ENCODE measurements at places on chromosomes 2 and 18.

DNA sequence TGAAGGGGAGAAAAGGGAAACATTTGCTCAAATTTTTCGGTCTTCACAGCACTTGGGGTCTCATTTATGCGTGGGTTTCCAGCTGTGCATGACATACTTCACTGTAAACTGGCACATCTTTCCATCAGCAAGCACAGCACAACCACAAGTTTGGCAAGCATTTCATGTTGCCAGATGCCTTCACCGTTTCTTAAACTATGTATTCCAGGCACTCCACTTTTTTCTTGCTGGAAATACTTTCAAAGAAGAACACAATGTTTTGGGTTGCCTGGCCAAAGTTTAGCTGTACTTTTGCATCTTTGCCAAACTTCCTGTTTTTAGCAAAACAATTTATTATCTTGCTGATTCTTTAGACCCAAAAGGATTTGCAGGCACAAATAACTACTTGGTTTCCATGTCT, 194.6 kb upstream of the MEIS1 start:
- H3K27ac ChIP-seq, result no peak overlapping the region
- no peaks in the 10 kb centered on the region for H3K36me3 ChIP-seq
- no peaks in the 10 kb centered on the region for H3K27me3 ChIP-seq
- no peak overlapping the region for H3K4me3 ChIP-seq
- H3K4me1 ChIP-seq, result no peaks in the 10 kb centered on the region

GRCh38 chr2:63530704-63531279, 57.5 kb downstream of the WDPCP start:
- H3K4me1 ChIP-seq, result no peaks in the 10 kb centered on the region
- H3K27me3 ChIP-seq, result no peaks in the 10 kb centered on the region
- no peak overlapping the region for H3K4me3 ChIP-seq
- no peaks in the 10 kb centered on the region for H3K36me3 ChIP-seq
- no peak for DNase-seq

GRCh38 chr18:54616220-54616848, 25.3 kb downstream of the DYNAP start:
- no peak overlapping the region for H3K4me3 ChIP-seq
- no peaks in the 10 kb centered on the region for H3K4me1 ChIP-seq

- no peaks in the 10 kb centered on the region for H3K27me3 ChIP-seq
- H3K4me1 ChIP-seq, result no peaks in the 10 kb centered on the region
- no peaks in the 10 kb centered on the region for H3K36me3 ChIP-seq
- DNase-seq, result no peak
- H3K27ac ChIP-seq, result no peak overlapping the region
- H3K4me3 ChIP-seq, result no peak overlapping the region
These were observed 9.4 kb downstream of the GPD2 start for GRCh38 chr2:156445296-156446220.

- peaks cover 6% of the 10 kb centered on the region for H3K4me1 ChIP-seq
- H3K36me3 ChIP-seq, result no peaks in the 10 kb centered on the region
- no peak overlapping the region for H3K27ac ChIP-seq
These were observed 12.7 kb upstream of the SELENOI start for GRCh38 chr2:26333293-26333692.

- no peaks in the 10 kb centered on the region for H3K4me1 ChIP-seq
- no peaks in the 10 kb centered on the region for H3K27me3 ChIP-seq
- H3K4me3 ChIP-seq, result no peak overlapping the region
- no peaks in the 10 kb centered on the region for H3K36me3 ChIP-seq
- H3K27ac ChIP-seq, result no peak overlapping the region
- DNase-seq, result no peak
These were observed 179.1 kb upstream of the SH3BP4 start for GRCh38 chr2:234772733-234773060.

- H3K27me3 ChIP-seq, result no peaks in the 10 kb centered on the region
- H3K36me3 ChIP-seq, result no peaks in the 10 kb centered on the region
- H3K27ac ChIP-seq, result no peak overlapping the region
- H3K4me1 ChIP-seq, result no peaks in the 10 kb centered on the region
These were observed 386.5 kb downstream of the DLGAP1 start for GRCh38 chr18:4068552-4069158.

GRCh38 chr2:105593221-105593967, 151.3 kb upstream of the NCK2 start:
- H3K4me1 ChIP-seq, result peaks cover 6% of the 10 kb centered on the region
- no peaks in the 10 kb centered on the region for H3K27me3 ChIP-seq
- no peak overlapping the region for H3K27ac ChIP-seq
- DNase-seq, result no peak
- no peak overlapping the region for H3K4me3 ChIP-seq

- no peak overlapping the region for H3K27ac ChIP-seq
- no peak for DNase-seq
- no peaks in the 10 kb centered on the region for H3K4me1 ChIP-seq
- H3K4me3 ChIP-seq, result no peak overlapping the region
- H3K36me3 ChIP-seq, result no peaks in the 10 kb centered on the region
These were observed 83.7 kb upstream of the SPATS2L start for GRCh38 chr2:200222791-200223190.

GRCh38 chr2:208609166-208609804, 202.7 kb downstream of the PTH2R start:
- H3K4me3 ChIP-seq, result no peak overlapping the region
- no peaks in the 10 kb centered on the region for H3K4me1 ChIP-seq
- DNase-seq, result no peak
- H3K36me3 ChIP-seq, result no peaks in the 10 kb centered on the region
- H3K27ac ChIP-seq, result no peak overlapping the region

- no peaks in the 10 kb centered on the region for H3K36me3 ChIP-seq
- DNase-seq, result no peak
- no peaks in the 10 kb centered on the region for H3K4me1 ChIP-seq
- no peak overlapping the region for H3K27ac ChIP-seq
These were observed 133.5 kb downstream of the TMEM182 start for GRCh38 chr2:102895376-102895775.

- H3K36me3 ChIP-seq, result no peaks in the 10 kb centered on the region
- H3K27ac ChIP-seq, result no peak overlapping the region
- DNase-seq, result no peak
- no peaks in the 10 kb centered on the region for H3K4me1 ChIP-seq
- no peaks in the 10 kb centered on the region for H3K27me3 ChIP-seq
These were observed 402.8 kb downstream of the TXNL1 start for GRCh38 chr18:56235481-56236013.

GRCh38 chr18:60599267-60599666, 226.7 kb upstream of the MC4R start:
- DNase-seq, result no peak
- no peaks in the 10 kb centered on the region for H3K4me1 ChIP-seq
- no peaks in the 10 kb centered on the region for H3K36me3 ChIP-seq
- H3K27me3 ChIP-seq, result no peaks in the 10 kb centered on the region
- H3K4me3 ChIP-seq, result no peak overlapping the region

- no peak overlapping the region for H3K4me3 ChIP-seq
- H3K27ac ChIP-seq, result no peak overlapping the region
- no peaks in the 10 kb centered on the region for H3K36me3 ChIP-seq
These were observed 165.5 kb upstream of the SALL3 start for GRCh38 chr18:78813936-78814710.

DNA sequence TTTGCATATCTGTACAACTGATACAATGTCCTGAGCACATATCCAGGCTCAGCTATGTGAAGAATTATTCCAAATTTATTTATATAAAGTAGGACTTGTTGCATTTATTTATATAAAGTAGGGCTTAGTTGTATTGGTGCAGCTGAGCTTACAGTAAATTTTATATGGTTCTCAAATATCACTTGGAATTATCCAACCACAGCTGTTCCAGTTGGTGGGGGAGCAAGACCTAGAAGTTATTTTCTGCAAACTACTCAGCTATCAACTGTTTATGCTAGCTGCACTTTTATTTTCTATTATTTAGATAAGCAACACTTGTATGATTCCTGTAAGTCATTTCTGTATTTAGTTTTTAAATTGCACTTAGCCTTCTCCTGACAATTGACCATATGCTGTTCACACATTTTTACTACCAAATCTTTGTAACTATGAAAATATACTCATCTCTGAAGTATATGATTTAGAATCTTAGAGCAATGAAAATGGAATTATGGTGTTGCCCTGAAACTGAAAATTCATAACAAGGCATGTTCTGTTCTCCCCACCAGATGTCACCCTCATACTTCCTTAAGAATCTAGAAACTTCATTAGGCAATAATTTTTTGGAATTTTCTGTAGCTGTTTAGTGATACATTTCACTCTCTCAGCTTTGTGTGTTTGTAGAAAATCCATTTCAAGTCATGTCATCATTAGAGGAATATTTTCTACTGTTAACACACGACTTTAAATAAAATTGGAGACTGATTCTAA, 157.0 kb upstream of the CBLN2 start:
- DNase-seq, result no peak
- no peak overlapping the region for H3K4me3 ChIP-seq
- H3K27ac ChIP-seq, result no peak overlapping the region
- H3K36me3 ChIP-seq, result no peaks in the 10 kb centered on the region
- no peaks in the 10 kb centered on the region for H3K4me1 ChIP-seq

DNA sequence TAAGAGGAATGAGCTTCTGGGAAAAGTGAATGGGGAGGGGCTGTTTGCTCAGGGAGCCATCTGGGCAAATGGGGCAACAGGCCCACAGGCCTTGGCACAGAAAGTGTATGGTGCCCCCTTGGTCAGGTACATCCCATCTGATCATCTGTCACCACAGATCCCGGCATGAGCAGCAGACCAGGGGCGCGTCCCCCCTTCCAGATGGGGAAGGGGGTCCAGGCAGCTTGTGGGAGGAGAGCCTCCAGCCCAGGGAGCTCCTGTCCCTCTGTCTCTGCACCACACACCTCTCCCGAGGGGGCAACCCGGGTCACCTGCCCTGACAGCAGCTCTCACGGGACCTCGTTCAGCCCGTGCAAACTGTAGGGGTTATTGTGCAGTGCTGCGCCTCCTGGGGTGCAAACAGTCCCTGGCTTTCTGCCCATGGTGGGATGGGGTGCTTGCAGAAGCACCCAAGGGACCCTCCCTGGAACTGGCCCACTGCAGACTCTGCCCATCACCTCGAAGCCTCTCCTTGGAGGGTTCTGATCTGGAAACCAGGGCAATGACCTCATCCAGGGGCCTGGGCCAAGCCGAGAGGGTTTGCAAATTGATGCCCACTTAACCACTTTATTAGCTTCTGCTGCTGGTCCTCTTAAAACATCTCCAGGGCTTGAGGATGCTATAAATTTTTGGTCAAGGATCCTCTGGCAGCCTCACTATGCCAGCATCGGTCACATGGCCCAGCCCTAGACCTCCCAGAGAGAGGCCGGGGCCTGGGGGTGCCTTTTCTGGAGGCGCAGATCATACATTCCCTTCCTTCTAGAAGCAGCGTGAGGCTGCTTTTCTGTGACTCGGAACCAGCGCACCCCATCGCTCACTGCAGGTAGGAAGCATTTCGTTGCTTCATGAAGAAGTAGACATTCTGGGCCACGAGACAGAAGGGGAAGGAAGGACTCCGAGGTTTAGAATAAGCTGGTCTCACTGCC, 7.6 kb upstream of the BOK start:
- no peaks in the 10 kb centered on the region for H3K36me3 ChIP-seq

DNA sequence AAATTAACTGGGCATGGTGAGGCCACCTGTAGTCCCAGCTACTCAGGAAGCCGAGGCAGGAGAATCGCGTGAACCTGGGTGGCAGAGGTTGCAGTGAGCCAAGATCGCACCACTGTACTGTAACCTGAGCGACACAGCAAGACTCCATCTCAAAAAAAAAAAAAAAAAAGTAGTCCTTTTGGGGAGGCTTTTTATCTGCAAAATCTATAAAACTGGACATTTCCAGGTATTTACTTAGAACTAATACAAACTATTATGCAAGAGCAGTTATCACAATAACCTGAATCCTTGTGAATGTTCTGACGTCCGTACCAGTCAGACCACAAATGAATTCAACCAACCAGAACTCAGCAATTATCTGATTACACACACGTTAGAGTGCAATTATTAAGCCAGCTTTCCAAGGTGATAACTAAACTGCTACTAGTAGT, 8.8 kb upstream of the RAPH1 start:
- no peaks in the 10 kb centered on the region for H3K4me1 ChIP-seq
- DNase-seq, result no peak
- H3K4me3 ChIP-seq, result no peak overlapping the region
- H3K36me3 ChIP-seq, result no peaks in the 10 kb centered on the region
- H3K27ac ChIP-seq, result no peak overlapping the region

GRCh38 chr2:58686776-58687175, 445.7 kb upstream of the FANCL start:
- DNase-seq, result no peak
- H3K36me3 ChIP-seq, result no peaks in the 10 kb centered on the region
- H3K27ac ChIP-seq, result no peak overlapping the region
- H3K27me3 ChIP-seq, result no peaks in the 10 kb centered on the region
- no peaks in the 10 kb centered on the region for H3K4me1 ChIP-seq
- H3K4me3 ChIP-seq, result no peak overlapping the region

- no peak for DNase-seq
- peaks cover 22% of the 10 kb centered on the region for H3K4me1 ChIP-seq
- no peak overlapping the region for H3K27ac ChIP-seq
- H3K4me3 ChIP-seq, result no peak overlapping the region
These were observed 2.9 kb upstream of the EML6 start for GRCh38 chr2:54720563-54720962.

DNA sequence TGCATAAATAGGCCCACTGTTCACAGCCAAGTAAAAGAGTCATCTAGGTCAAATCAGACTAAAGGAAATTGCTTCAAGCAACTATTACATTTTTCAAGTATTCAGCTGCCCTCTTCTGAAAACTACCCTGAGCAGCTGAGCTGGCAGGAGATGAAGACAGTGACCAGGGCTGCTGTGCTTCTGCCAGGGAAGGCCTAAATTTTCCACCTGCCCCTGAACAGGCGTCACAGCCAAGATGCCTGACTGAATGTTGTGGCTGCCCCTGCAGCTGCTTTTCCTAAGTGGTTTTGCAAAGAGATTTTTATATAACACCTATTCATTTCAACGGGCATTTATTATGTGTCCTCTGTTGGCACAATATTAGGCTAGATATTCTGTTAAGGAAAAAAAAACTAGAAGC, 96.7 kb upstream of the RPE start:
- no peaks in the 10 kb centered on the region for H3K36me3 ChIP-seq
- H3K4me1 ChIP-seq, result no peaks in the 10 kb centered on the region
- H3K27ac ChIP-seq, result no peak overlapping the region

GRCh38 chr18:62754026-62754425, 38.7 kb downstream of the PHLPP1 start:
- H3K36me3 ChIP-seq, result no peaks in the 10 kb centered on the region
- H3K27ac ChIP-seq, result no peak overlapping the region
- H3K4me3 ChIP-seq, result no peak overlapping the region
- no peaks in the 10 kb centered on the region for H3K27me3 ChIP-seq
- no peaks in the 10 kb centered on the region for H3K4me1 ChIP-seq

DNA sequence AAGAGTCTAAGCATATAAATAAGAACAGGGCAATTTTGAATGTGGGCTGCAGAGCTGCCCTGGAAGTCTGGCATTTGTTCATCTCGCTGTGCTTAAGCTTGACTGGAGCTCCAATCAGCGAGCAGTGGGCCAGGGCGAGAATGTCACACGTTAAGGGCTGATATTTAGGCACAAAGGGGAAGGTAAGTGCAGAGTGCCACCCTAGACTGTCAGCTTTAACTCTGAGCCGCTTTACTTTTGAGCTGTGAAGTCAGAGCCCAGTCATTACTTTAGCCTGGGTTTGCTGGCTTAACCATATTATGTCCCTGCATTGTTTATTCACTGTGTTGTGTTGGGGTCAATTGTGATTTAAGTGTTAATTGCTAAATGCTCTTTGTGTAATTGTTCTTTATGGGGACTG, 236.1 kb upstream of the SIX3 start:
- H3K4me3 ChIP-seq, result no peak overlapping the region
- H3K36me3 ChIP-seq, result no peaks in the 10 kb centered on the region
- DNase-seq, result no peak
- no peaks in the 10 kb centered on the region for H3K4me1 ChIP-seq
- no peak overlapping the region for H3K27ac ChIP-seq
- H3K27me3 ChIP-seq, result no peaks in the 10 kb centered on the region
